ENCODE measurements at places on chromosomes 1 and 21. TPM values are rescaled to one million over a fixed set of nuclear protein-coding genes. Genes with fewer than 3 reads are reported as not detected.

Gene DUSP12
- 34.2 TPM for total RNA-seq

Gene TNNI3K
- not detected for total RNA-seq

Gene BATF3
- total RNA-seq: 1.0 TPM

Gene ERG
- total RNA-seq: 39.3 TPM

Gene TMPRSS15
- total RNA-seq: not detected

Gene SMYD3
- total RNA-seq: 10.2 TPM

Gene DNASE2B
- total RNA-seq: under 0.01 TPM

Gene FCAMR
- not detected for total RNA-seq

All from bladder microvascular endothelial cell (primary cell).